HuH-7.5 (cell line): ENCODE measurements at places on chromosomes 16 and 17.

DNA sequence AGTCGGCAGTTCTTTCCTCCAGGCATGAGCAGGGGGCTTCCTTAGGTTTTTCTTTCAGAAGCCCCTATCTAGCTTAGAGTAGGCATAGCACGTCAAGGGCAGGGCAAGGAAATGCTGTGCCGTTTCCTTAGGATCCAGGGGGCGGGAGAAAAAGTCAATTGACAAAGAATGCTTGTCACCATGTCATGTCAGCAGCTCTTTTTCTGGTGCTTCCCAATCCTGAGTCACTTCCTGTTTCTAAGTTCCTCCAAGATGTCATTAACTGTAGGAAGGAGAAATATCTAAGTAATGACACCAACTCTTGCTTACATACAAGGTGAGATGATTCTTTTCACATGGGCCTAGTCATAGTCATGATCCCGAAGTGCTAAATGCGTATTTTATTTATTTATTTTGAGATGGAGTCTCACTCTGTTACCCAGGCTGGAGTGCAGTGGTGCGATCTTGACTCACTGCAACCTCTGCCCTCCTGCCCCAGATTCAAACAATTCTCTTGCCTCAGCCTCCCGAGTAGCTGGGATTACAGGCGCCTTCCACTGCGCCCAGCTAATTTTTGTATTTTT lies 35.2 kb downstream of the GJC1 start:
- DNase-seq = no peak

- no peak for DNase-seq
These were observed 57.2 kb downstream of the KANSL1 start for GRCh38 chr17:46135879-46136563.

- no peak for DNase-seq
These were observed 45.6 kb downstream of the MAF start for GRCh38 chr16:79554912-79555311.

DNA sequence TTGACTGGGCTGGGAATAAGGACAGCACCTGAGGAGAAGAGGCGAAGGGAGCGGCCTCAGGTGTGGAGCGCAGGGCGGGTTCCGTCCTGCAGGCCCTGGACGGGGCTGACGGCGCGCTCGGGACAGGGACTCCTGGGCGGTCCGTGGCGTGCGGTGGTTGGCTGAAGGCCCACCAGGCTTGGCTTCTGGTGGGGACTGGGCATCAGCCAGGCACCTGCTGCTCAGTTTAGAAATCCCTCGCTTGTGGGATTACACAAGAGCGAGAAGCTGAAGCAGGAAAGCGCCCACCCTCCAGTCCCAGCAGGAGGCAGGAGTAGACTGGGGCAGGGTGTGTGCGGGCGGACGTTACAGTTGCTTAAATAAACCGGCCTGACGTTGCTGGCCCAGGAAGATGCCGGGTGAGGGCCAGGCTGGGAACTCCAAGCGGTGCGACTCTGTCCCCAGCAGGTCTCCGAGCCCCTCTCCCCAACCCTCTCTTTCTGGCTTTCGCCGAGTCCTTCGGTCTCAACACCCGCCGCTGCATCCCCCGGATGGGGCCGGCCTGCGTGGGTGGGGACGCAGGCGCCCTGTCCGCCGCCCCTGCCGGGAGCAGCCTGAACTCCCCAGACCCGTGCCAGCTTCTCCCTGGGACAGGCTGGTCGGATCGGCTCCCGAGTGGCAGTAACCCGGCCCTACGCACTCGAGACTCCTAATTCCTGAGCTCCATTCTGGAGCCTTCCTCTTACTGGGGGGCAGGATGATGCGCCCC lies 639 bp downstream of the MIF4GD start:
- peak; percentile 87 for DNase-seq

GRCh38 chr16:14301169-14302030 lies 230.3 kb downstream of the MRTFB start:
- peak; percentile 56 for DNase-seq

GRCh38 chr16:88700636-88701482 lies 5.3 kb downstream of the RNF166 start:
- DNase-seq = no peak

DNA sequence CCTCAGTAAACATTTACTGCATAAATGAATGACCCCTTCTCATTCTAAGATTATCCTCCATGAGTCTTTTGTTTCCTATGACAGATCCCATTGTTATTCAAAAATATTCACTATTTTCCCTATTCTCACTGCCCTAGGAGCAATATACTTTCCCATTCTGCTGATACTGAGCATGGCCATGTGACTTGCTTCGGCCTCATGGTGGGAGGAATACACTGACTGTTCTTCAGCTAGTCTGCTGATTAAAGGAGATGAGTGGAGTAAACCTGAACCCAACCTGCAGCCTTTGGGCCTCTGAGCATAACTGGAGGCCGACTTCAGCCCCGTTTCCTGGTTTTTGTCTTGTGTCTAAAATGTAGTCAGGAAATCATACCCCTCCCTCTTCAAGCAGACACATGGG lies 531.8 kb upstream of the SALL1 start:
- DNase-seq = no peak

DNA sequence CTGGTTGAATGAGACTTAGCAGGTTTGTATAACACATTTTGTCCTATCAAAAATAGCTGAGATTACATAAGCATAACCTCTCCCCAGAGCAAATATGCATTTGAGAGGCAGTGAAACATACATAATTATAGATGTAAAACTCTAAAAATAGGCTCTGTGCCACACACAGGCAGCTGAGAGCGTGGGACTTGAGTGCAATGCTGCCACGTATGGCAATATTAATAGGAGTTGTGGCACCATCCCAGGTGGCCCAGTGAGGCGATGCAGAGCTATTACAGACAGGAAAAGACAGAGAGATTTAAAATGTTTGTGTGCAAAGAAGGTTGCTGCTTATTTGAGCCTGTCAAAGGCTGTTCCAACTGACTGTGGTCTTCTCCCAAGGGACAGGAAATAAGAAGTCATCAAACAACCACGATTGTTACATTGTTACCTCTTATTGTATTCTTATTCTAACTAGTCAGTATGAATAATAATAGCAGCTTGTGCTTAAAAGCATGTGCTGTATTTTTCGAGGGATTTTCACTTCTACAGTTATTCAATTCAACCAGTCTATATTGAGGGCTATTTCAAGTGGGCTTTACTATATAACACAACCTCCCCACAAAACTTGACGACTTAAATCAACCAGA lies 116.5 kb downstream of the SALL1 start:
- DNase-seq = no peak
